H1 (cell line): ENCODE measurements at places on chromosomes 5 and 9. TPM values are rescaled to one million over a fixed set of nuclear protein-coding genes. Genes with fewer than 3 reads are reported as not detected.

DNA sequence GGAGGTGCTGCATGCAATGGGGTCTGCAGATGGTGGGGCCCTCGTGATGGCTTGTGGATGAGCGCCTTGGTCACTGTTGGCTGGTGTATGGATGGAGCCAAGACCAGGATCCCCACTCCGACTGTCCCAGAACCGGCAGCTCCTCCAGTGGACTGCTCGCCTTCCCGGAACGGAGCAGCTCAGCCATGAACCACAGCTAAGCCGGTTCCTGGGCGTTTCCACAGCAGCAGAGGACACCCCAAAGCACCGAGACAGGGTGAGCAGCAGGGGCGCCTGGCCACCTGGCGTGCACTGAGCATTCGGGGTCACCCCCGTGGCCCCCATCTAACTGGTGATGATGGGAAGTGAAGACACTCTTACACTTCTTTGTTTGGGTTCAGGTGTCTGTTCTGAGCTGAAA, 26.1 kb downstream of the CCDC187 start:
- no peak for DNase-seq

DNA sequence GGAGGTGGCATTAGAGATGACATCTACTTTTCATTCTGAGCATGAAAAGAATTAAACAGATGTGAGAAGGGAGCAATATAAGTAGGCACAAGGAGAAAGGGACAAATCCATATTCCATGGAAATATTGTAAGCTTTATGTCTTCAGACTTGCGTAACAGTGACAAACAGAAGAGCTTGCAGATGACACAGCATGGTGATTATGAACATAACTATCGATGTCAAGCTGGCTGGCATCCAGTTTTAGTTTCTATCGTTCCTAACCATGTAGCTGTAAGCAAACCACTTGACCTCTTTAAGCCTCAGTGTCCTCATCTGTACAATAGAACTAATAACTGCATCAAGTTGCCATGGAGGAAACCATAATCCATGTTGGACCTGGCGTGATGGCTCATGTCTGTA, 246.7 kb upstream of the ADRA1B start:
- no peak for DNase-seq

DNA sequence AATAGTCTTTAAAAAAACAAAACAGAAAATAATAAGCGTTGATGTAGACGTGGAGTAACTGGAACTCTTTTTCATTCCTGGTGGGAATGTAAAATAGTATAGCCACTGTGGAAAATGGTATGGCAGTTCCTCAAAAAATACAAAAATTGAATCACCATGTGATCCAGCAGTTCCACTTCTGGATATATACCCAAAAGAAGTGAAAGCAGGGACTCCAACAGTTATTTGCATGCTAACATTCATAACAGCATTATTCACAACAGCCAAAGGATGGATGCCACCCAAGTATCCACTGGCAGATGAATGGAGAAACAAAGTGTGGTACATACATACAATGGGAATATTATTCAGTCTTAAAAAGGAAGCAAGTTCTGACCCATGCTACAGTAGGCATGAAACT, 4.2 kb upstream of the PHF2 start:
- DNase-seq: no peak

DNA sequence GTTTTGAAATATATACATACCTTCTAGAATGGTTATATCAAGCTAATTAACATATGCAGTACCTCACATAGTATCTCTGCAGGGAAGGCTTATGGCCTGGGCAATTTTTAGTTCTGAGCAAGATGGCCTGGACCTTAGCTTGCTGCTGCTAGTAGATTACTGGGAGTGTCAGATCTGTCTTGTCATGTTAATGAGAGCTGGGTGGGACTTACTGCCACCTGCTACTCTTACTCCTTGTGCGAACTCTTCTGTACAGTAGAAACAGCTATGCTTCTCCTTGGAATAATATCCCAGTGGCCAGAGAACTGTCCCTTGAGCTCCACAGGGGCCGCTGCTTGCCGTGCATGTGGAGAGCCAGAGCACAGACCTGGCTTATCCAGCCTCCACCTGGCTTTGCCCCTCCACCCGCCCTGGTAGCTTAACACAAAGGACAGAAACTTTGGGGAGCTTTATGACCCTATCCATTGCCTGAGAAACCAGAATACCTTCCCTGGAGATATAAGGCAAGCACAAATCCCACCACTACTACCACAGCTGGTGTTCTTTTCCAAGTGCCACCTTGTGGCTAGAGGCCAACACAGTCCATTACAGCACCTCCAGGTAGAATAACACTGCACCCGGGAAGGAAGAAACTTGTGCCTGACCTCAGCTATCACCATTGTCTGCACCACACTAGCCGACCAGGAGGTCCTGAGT, 74.4 kb upstream of the RUSC2 start:
- no peak for DNase-seq

SURF2 gene
- total RNA-seq: 36.6 and 42.1 TPM in 2 replicates

GRCh38 chr9:129391221-129391661, 213.2 kb upstream of the IER5L start:
- no peak for DNase-seq

DNA sequence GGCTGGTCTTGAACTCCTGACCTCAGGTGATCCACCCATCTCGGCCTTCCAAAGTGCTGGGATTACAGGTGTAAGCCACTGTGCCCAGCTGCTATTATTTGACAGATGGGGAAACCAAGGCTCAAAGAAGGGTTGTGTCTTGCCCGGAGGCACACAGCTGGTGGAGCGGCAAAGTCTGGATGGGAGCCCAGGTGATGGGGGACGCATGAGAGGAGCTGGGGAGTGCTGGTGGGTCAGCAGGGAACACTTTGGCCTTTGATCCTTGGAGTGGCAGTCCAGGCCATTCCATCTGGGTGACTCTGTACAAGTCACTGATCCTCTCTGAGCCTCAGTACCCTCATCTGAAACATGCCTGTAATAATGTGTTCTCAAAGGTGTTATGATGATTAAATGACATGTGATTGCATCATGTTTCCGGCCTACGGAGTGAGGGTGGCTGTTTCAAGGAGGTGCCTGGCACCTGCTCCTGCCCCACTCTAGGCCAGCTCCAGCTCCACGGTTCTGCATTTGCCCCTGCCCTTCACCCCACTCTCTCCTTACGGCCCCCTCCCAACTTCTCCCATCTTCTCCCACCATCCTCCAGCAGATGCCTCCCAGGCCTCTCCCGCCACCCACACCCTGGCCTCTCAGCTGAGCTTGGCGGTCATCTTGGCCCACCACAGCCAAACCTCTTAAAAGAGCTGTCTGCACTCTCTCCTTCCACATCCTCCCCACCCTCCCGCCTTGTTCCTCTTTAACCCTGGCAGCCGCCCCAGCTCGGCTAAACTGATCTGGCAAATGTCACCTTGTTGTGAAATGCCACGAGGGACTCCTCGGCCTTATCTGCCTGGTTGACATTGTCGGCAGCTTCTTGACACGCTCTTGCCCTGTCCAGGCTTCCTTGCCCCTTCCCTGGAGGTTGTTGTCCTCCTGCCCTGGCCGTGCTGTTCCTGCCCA, 5.5 kb upstream of the DBN1 start:
- no peak for DNase-seq

ANGPTL2 gene
- total RNA-seq: 10.6 and 10.7 TPM in 2 replicates

DNA sequence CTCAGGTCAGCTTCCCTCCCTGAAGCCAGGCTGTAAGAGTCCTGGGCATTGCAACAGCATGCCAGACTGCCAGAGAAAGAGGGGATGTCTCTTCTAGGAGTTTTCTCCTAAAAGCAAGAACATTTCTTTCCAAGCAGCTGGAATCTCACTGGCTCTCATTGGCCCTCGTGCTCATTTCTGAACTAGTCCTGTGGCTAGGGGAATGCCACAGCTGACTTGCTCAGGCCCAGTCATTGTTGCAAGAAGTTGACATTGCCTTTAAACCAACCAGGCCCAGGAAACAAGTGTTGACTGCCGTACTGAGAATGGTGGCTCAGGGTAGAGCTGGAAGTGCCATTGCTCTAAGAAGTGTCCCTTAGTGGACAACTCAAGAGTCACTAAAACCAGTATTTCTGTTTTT, 15.0 kb upstream of the CEP120 start:
- no peak for DNase-seq

GRCh38 chr5:161400583-161400982, 145.9 kb downstream of the GABRB2 start:
- DNase-seq: no peak

DNA sequence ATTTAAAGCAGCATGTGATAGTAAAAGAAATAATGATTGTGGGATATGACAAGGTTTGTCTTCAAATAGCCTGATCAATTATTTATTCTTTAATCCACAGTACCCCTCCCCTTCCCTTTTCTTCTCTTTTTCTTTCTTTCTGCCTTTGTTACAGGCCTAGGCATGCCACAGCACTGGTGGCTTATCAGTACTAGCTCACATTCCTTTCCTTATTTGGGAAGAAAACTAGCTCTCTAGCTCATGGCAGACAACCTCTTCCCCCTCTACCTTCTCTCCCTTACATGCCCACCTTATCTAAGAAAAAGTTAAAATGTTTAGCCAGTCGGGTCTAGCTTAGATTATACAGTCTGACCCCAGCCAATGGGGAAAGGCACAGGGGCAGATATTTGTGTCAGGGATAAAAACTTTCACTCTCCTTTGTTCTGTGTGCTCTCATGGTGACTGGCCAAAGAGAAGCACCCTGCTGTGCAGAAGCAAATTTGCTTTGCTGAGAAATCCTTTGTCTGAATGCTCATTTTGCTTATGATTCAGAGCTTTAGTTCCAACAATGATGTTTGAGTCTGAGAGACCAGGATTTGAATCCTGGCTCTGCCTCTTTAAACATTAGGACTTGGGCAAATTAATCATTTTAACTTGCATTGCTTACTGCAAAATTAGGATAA, 75.8 kb upstream of the CDH12 start:
- DNase-seq: peak; percentile 3

DNA sequence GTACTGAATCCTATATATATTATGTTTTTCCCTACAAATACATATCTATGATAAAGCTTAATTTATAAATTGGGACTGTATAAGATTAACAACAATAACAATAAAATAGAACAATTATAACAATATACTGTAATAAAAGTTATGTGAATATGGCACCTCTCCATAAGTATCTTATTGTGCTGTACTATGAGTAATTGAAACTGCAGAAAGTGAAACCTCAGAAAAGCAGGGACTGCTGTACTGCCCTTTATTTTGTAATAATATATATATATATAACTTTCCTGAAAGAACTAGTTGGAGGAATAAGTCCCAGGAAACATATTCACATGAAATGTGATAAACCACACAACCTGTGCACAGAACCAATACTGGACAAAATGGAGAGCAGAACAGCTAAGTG, 77.3 kb downstream of the PAM start:
- DNase-seq: no peak

DNA sequence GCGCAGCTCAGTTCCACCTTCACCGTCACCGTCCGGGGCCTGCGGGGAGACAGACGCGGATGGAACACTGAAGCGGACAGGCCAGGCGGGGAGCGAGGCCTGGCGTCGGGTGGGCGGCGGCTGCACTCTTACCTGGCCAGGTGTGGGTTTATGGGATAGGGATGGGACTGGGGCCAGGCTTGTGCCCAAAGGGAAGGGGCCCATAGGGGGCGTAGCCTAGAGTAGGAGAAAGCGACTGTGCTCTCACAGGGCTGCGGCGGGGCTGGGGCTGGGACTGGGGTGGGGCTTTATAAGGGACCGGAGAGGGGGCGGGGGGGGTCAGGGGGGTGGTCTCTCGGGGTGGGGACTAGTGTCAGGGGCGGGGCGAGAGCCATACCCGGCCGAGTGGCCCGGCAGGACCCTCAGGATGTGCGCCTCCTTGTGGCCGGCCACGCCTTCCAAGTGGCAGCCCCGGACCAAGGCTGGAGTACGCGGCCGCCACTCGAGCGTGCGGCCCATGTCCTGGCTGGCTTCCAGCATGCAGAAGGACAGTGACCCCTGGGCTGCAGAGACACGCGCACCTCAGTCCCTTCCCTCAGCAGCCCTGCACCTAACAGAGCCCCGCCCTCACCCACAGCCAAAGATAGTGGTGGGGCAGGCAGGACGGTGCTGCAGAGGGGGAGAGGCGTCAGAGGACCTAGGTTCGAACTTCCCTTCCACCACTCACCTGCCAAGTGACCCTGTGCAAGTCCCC, 22.8 kb downstream of the FPGS start:
- DNase-seq: peak; percentile 73

DNA sequence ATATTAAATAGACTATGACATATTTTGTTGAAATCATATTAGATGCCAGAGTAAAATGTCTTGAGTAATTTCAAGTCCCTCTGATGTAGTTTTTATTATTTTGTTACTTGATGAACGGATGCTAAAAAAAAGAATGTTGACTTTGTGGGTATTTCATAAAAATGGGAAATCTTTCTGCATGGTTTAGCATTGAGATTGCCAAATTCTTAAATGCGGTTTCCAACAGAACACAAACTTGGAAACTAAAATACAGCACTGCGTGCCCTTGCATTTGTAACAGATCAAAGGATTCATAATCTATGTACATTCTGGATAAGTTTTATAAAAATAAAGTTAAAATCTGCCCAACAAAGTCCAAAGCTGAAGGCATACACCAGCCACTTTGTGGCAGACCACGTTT, 425.5 kb upstream of the DAB2 start:
- no peak for DNase-seq

DNA sequence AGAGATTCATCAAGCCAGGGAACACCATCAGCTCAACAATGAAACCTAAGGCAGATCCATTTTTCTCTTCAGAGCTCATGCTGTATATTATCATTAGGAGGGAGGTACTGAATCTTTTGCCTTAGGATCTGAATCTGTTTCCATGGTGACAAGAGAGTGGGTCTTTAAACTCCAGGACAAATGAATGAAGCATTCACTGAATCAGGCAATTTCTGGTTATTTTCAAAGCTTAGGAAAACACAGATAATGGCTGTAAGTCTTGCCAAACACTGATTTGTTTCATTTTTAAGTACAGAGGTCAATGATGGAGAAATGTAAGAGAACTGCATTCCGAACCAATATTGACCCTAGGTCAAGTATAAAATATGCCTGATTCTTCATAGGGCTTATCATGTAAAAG, 84.9 kb downstream of the GNA14 start:
- no peak for DNase-seq

DNA sequence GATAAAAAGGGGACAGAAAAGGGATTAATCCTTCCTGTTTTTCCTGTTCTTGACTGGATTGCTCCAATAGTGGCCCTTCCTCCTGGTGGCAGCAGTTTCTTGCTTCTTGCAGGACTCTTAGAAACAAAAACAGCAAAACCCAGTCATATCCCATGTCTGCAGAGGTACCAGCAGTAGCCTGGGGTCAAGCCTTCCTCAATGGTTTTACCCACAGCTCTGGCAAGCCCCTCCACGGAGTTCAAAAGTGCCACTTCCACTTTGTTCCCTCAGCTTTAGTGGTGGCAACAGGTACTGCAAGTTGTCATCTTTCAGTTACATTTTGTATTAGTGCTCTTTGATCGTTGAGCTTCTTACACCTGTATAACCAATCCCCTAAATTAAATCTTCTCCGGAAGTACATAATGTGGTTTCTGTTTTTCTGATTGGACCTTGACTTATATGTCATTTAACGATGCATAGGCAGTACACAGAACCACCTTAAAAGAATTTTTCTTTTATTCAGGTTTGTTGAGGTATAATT, 8.7 kb upstream of the RANBP6 start:
- DNase-seq: no peak

CCIN gene
- 0.19 and 0.27 TPM in 2 replicates for total RNA-seq

RORB gene
- 6.5 and 7.1 TPM in 2 replicates for total RNA-seq
